Right hindlimb (tissue), 1 donor: ENCODE measurements at places on chromosomes 4 and X.

DNA sequence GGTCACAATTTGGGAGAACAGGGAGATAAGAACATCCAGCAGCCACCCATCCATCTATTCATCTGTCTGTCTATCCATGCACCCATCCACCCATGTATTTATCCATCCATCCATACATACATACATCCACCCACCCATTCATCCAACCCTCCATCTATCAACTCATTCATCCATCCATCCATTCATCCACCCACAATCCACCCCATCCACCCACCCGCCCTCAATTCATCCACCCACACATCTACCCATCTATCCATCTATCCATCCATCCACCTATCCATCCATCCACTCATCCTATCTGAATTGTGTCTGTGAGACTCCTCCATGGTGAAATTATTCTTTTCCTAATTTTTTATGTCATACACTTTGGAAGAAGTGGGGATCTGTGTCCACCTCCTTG, 6.8 kb upstream of the CD99 start:
- DNase-seq, result no peak

GRCh38 chrX:112651766-112652165, 28.0 kb downstream of the LHFPL1 start:
- no peak for DNase-seq

DNA sequence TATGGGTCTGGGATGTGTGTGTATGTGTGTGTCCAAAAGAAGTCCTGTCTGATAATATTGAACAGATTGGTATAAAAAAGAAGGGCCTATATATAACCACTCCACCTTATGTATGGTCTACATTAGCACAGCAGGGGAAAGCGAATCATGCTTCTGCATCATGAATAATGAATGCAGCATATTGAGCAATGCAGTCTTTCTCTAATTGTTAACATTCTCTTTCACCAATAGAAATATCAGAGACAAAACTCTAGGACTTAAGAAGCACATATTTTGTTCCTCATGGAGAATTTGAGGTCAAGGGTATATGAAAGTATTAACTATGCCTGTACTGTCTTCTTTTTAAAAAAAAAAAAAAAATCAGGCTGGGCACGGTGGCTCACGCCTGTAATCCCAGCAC, 264.3 kb upstream of the NOCT start:
- DNase-seq, result no peak

- no peak for DNase-seq
Observed at GRCh38 chrX:133937022-133937421, 48.4 kb downstream of the GPC3 start.

GRCh38 chr4:95627709-95628108, 78.9 kb upstream of the UNC5C start:
- DNase-seq, result no peak

- DNase-seq, result no peak
Observed at GRCh38 chrX:12844319-12844718, 22.6 kb upstream of the TLR7 start.

- DNase-seq, result no peak
Observed at GRCh38 chr4:114132830-114133229, 153.4 kb upstream of the ARSJ start.

DNA sequence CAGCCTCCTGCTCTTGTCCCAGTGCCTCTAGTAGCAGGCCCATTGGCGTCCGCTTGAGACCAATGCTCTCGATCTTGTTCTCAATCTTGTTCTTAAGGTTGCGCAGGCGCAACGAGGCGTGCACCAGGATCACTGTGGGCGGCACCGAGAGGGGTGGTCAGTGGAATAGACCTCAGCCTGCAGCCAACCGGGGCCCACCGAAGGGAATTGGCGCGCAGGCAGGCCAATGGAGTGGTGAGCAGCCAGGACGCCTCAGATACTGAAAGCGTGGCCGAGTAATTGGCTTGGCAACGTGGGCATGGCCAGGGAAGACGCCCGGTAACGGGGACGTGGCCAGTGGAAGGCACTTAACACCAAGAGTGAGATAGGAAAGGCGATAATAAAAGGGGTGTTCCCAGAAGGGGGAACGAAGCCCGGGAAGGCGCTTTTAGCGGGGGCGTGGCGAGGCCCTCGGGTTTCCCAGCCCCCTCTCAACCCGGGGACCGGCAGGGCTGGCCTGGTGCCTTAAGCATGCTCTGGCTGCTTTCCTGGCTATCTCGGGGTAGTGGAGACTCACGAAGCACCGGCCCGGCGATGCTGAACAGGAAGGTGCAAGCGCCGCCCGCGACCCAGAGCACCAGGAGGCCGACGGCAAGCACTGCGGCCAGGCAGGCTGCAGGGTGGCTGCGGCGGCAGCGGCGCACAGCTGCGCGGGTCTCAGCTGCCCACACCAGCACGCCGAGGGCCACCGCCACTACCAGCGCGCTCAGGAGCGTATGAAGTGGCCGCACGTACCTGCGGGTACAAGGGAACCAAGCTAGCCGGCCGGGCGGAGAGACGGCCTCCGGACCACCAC, 1.7 kb downstream of the PRAF2 start:
- peak; percentile 90 for DNase-seq

DNA sequence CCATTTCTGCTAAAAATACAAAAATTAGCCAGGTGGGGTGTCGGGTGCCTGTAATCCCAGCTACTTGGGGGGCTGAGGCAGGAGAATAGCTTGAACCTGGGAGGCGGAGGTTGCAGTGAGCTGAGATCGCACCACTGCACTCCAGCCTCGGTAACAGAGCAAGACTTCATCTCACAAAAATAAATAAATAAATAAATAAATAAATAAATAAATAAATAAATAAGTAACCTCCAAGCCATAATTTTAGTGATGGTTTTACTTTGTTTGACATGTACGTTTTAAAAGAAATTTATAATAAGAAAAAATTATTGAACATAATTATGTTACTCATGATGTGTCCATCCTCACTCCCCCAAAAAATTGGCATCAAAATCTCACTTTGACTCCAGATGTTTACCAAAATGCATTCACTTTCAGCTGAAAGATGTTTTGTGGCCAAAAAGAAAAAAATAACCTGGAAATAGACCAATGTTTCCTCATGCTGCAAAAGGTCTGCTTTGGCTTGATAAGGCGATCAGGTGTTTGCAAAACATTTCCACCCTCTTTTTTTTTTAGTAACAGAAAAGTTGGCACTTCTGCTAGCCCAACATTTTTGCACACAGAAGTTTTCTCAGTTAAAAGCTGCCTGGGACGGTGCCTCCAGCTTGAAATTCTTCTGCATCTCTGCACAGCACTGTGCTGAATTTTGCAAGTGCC, 42.2 kb upstream of the DHRSX start:
- peak; percentile 27 for DNase-seq

GRCh38 chrX:149848855-149849254, 32.1 kb upstream of the MAGEA8 start:
- no peak for DNase-seq

DNA sequence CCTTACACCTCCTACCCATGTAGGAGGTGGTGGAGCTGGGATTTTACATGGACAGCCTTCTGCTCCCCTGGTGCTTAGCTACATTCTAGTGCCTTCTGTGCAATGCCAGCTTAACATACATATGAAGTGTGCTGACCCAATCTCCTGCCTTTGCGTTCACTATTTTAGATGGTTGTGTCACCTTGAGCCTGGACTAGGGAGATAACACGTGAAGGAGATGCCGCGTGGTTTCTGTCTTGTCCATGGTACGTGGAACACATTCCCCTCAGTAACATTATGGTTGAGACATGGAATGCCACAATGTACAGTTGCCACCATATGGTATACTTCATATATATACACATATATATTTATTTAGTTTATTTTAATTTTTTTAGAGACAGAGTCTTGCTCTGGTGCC, 54.0 kb downstream of the TBL1X start:
- no peak for DNase-seq

DNA sequence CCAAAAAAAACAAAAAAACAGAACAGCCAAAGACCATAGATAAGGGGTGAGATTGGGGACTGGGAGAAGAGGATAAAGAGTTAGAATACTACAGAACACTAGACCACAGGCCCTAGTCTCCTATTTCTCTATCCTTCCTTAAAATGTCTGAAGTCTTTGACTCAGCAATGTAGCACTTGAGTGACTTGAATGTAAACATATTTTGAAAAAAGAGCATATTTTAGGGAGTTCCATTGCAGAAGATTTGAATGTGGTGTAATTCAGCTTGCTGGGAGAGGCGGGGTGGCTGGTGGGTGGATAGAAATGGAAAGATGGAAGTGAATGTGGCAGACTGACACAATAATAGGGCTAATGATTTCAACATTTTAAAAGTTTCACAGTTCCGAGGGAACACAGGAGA, 144.9 kb downstream of the CHIC2 start:
- DNase-seq, result no peak

- DNase-seq, result no peak
Observed at GRCh38 chrX:154322890-154323289, 27.3 kb downstream of the TKTL1 start.

DNA sequence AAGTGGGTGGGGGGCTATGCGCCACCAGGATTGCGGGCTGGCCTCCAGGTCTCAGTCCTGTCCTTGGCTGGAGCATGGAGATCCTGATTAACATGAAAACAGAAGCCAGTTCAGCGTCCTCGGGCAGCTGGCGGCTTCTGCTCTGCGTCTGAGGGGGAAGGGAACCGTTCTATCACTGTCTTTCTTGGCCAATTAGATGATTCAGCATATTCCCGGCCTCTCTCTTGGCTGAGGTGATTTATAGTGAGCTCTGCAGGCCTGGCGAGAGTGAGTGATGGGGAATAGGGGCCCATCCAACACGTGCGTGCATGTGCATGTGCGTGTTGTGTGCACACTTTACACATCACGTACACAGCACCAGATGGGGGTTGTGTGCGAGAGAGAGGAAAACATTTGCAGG, 145.8 kb upstream of the ATP6AP2 start:
- peak; percentile 54 for DNase-seq

DNA sequence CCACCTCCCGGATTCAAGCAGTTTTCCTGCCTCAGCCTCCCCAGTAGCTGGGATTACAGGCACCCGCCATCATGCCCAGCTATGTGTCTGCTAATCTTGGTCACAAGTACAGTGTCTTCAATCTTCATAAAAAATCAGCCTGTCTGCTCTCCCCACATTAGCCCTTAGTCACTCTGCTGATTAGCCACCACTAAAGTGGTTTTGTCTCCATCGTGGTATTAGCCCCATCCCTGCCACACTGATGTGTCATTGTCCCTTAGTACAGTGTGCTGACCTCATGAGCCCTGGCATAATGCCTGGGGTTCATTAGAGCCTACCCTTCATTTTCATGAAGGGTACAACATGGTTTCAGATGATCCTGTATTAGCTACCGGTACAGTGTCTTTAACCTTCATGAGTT, 49.9 kb downstream of the ZNF157 start:
- no peak for DNase-seq

GRCh38 chrX:71099736-71100135, 4.1 kb downstream of the FOXO4 start:
- no peak for DNase-seq

GRCh38 chrX:155435744-155436112, 22.7 kb downstream of the F8A3 start:
- DNase-seq, result no peak

DNA sequence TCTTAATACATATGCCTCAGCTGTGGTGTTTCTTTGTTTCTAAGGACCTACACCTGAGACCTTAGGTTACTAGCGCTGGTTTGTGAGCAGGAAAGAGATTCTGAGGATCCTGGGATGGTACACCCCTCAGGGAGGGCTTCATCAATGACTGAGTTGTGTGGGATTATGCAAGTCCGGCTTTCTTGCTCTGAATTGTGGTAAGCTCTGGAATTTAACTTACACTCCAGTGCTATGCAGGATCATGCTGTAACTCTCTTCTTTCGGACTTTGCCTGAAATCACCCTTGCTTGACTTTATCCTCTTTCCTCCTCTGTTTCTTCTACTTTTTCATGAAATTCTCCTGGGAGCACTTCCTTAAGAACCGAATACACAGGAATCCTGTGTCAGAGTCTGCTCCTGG, 431.5 kb upstream of the BOD1L1 start:
- DNase-seq, result no peak

- no peak for DNase-seq
Observed at GRCh38 chr4:48002267-48002666, 14.2 kb downstream of the CNGA1 start.

DNA sequence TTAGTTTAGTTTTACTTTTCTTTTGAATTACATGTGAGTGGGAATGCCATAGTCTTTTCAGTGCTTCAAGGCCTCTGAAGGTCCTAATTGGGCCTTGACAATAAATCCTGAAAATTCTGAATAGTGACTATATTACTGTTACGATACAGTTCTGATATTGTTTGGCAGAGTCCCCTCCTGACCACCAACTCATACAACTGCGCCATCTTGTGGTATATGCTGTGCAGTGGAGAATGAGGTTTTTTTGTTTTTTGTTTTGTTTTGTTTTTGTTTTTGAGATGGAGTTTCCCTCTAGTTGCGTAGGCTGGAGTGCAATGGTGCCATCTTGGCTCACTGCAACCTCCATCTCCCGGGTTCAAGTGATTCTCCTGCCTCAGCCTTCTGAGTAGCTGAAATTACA, 56.6 kb upstream of the CHRDL1 start:
- no peak for DNase-seq

GRCh38 chrX:19649226-19649995, 134.1 kb upstream of the MAP3K15 start:
- no peak for DNase-seq

GRCh38 chr4:109077505-109077904, 225.0 kb downstream of the COL25A1 start:
- no peak for DNase-seq

GRCh38 chrX:68827256-68827655, 1.6 kb upstream of the EFNB1 start:
- no peak for DNase-seq

GRCh38 chr4:7653510-7654369, 219.0 kb upstream of the PSAPL1 start:
- DNase-seq, result peak; percentile 67

DNA sequence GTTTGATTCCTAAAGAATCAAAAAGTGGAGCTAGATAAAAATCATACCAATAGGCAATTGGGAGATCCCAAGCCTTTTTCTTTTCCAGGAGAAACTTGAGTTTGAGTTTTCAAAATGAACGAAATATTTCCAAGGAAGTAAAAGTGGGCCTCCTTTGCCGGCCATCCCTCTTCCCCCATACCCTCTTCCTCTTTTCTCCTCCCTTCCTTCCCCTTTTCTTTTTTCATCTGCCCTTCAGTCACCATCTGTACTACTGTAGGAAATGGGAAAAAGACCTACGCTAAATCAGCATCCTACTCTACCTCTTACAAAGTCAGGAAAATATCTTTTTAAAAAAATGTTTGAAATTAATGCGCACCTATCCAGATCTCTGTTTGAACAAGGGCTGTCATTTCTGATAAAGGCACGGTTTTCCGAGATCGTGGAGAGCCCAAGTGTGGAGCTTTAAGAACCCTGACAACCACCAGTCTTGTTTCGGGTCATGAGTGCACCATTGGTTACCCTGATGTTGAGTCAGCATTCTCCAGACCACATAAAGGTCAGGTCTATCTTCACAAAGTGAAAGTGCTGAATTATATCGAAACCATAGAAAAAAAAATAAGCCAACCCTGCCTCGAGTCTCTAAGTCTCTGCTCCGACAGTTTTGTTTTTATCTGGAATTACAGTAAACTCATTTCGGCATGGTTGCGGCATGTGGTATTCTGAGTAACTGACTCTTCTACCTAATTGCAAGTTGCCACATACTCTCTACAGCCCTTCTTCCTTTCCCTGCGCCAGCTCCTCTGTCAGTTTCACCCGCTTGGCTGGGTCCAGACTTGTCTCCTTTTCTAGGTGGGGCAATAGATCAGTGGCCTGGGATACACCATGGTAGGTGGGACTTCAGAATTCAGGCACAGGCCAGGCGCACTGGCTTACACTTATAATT, 140.2 kb upstream of the KLF3 start:
- peak; percentile 19 for DNase-seq

GRCh38 chr4:174564529-174564928, 42.2 kb upstream of the HPGD start:
- DNase-seq, result no peak

- DNase-seq, result no peak
Observed at GRCh38 chrX:75390470-75390869, 116.6 kb downstream of the UPRT start.
